Posterior cingulate gyrus (tissue), 11 donors: ENCODE measurements at places on chromosomes 16 and 17.

- DNase-seq = no peak
These were observed 1508.2 kb downstream of the CDH11 start for GRCh38 chr16:63613701-63614100.

GRCh38 chr16:85724126-85724879 is 26.6 kb downstream of the C16orf74 start:
- no peak for DNase-seq

DNA sequence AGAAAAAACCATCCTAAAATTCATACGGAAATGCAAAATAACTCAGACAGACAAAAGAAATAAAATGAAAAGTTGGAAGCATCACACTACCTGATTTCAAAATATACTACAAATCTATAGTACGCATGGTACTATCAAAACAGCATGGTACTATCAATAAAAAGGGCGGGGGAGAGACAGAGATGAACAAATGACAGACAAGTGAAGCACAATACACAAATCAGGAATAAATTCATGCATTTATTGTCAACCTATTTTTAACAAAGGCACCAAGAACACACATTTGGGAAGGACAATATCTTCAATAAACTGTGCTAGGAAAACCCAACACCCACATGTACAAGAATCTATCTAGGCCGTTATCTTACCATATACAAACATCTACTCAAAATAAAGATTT is 207.4 kb upstream of the WSB1 start:
- no peak for DNase-seq

DNA sequence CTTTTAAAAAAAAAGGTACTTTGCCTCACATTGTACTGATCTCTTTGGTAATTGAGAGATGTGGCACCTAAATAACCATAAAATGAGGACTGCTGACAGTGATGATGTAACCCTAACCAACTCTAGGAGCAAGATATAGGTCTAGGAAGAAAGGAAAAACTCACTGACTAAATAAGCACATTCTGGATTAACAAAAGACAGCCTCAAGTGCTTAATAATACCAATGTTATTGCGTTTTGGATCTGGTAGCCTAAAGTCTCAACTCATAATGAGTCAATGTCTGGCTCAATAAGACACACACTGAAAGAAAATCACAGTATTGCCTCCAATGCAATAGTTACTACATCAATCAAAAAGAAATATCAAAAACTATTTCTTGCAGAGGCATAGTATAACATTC is 3.0 kb downstream of the ERN1 start:
- no peak for DNase-seq

DNA sequence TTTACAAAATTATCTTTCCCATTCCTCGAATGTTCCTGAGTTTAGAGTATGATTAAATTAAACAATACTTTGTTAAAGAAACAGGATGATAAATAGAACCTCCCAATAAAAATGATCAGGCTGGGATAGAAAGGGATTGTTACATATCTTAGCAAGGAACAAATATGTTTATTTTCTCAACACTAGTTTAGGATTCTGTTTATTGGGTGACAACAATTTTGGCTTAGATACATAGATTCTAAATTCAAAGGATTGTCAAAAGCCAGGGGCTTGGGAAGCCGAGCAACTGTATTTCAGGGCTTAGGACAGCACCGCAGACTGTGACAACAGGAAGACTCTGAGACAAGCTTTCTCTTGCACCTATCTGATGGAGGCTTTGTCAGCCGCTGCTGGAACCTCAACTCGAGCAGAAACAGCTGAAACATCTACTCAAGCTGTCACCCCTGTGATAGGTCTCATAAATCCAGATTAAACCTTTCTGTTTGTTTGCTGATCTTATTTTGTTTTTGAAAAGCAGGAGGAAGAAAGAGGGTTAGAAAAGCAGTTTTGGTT is 562.8 kb upstream of the ZFHX3 start:
- DNase-seq = no peak

DNA sequence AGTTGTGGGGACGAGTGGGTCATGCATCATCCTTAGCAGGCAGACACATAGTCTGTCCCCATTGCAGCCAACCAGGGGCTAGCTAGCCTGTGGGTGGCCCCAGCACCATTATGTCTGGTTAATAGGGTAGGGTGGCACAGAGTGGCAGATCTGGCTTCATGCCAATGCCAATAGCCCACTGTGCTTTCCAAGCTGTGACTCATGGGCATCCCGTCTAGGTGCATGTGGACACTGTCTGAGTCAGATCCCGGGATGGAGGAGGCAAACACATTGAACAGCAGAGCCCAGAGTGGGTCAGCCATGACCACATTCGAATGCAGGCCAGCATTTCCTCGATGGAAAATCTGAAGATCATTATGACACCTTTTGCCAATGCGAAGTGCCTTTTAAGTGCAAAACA is 2.5 kb downstream of the HS3ST2 start:
- no peak for DNase-seq

- no peak for DNase-seq
These were observed 114.5 kb downstream of the COPRS start for GRCh38 chr17:31744511-31744951.

DNA sequence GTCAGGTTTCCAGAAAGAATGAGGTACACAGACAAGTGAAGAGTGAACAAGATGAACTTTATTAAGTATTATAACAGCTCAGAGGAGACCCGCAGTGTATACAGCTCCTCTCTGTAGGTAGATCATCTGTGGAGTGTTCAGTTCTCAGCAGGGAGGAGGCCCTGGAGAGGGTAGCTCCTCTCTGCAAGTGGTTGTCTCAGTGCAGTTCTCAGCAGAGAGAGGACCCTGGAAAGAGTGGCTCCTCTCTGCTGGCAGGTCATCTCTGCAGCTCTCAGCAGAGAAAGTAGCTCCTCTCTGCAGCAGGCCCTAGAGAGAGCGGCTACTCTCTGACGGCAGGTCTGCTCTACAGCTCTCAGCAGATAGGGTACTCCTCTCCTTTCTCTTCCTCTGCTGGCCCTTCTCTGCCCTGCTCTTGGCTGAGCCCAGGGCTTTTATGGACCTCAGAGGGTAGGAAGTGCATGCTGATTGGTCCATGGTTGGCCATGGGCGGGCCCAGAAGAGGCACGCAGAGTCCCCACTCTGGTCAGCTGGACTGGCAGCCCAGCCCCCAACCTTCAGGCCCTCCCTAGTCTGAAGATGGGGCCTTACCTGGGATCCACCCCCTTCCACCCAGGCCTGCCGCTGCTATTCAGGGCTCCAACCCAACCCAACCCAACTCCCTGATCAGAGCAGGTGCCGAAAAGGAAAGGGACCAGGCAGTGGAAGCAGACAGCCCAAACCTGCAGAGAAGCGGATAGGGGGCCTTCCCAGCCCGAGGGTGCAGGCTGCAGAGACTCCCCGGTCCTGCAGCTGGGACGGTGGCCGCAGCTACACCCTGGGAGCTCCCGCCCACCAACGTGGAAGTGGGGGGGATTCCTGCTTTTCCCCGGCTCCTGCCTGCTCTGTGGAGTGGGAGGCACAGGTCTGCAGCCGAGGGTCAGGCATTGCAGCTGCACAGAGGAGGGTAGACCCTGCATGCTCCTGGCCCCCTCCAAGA is 18.5 kb upstream of the DNAJA2 start:
- DNase-seq = no peak

DNA sequence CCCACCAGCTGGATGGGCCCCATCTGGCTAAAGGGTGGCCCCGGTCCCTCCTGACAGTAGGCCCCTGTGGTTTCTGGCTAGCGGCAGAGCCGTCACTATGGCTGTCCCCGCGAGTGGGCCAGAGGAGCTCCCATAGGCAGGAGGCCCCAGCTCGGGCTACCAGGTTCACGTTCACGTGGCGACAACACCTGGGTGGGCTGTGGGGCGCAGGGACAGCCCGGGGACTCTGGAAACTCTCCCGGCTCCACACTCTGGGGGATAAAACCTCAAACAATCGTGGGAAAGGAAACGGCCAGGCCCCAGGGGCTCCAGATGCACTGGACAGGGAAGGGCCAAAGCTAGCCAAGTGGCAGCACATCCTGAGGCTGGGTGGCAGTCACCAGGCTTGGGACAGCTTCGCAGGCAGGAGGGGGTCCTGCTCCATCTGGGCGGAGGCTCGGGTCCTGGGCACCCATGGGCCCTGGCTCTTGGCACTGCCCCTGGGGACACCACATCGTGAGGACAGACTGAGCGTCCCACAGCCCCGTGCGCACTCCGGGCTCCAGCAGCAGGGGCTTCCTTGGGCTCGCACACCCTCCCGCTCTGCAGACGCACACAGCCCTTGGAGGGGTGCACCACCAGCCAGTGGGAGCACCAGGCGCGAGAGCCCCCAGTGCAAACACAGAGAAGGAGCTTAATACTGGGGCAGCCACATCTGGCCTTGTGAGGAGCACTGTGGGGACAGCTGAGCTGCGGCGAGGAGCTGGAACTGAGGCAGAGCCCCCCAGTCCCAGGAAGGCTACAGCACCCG is 4.4 kb downstream of the RNF166 start:
- DNase-seq = no peak

- DNase-seq = no peak
These were observed 3.8 kb downstream of the NLRC5 start for GRCh38 chr16:56993204-56993603.

- DNase-seq = no peak
These were observed 67.9 kb downstream of the ZZEF1 start for GRCh38 chr17:4074831-4075495.

GRCh38 chr16:14061732-14062259 is 9.3 kb upstream of the MRTFB start:
- DNase-seq = no peak

DNA sequence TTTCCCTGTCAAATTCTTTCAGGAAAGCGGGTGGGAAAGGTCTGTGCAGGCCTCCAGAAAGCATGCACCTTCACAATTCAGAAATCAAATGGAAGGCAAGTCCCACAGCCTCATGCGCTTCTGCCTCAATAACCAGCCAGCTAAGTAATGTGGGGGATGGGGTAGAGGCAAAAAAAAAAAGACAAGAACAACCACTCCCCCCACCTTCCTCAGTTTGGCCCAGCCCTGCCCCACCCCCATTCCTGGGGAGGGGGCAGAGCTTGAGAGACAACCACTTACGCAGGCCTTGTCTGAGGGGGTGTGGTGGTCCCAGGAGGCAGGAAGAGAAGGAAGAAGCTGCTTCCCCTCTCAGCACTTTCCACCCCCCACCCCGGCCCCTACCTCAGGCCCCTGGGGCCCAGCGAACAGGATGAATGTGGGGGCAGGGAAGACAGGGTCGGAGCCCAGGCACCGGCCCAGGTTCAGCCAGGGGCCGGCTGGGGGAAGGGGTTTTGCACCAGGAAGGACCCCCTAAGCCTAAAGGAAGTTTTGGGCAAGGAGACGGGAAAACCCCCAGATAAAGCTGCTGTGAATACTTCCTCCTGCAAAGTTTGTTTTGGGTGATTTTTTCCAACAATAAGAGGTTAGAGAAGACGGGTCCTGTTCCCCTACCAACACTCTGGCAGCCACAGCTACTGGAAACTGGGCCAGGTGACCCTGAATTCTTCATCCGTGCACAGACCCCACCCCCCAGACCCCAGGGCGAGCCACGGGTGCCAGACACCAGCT is 1.2 kb downstream of the JUP start:
- no peak for DNase-seq

DNA sequence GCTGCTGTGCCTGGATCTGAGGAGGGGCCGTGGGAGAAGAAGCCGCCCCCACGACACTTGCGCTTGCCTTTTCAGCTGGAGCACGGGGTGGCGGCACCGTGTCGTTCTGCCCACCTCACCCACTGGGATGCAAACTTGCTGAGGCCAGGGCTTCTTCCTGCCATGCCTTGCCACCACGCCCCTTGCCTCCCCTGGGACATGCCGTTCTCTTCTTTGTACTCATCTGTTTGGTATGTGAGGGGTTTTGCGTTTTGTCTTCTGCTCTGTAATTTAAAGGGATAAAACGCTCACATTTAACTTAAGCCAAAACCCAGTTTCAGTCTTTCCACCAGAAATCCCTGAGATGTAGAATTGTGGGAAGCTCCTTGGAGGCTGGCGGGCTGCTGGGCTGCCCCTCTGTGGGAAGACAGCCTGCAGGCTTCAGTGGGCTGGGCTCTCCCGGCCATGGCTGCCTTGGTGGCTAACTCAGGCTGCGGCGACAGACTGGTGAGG is 180.2 kb downstream of the RPTOR start:
- DNase-seq = no peak

DNA sequence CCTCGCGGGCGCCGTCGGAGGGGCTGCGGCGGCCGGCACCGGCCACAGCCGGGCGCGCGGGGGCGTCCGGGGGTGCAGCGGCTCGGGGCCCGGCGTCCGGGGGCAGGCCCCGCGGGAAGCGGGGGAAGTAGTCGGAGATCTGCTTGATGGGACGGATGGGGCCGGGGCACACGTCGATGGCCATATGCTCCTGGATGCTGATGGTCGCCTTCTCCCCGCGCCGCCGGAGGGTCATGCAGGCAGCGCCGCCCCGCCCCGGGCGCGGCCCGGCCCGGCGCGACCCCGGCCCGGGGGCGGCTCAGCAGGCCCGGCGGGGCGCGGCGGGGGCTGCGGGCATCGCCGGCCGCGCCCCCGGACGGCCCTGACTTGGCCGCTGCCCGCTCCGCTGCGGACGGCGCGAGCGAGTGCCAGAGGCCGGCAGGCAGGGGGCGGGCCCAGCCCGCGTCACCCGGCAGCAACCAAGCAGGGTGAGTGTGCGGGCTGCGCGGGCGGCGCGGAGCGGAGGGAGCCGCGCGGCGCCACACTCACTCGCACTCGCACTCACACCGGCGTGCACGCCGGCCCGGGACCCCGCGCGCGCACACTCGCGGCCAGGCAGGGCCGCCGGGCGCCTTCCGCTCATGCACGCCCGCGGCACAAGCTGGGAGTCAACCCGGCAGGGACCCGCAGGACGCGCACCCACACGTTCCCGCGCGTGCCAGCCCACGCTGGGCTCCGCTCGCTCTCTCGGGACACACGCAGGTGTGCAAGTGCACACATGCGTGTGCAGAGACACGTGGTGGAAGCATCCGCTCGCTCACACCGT is at the start of gene DOC2B:
Gene DOC2B, minus strand, starts transcription at position 406 of the 805 bp plus-strand sequence. Its CDS starts 171 bp downstream, at position 235.
- peak; percentile 34 for DNase-seq

DNA sequence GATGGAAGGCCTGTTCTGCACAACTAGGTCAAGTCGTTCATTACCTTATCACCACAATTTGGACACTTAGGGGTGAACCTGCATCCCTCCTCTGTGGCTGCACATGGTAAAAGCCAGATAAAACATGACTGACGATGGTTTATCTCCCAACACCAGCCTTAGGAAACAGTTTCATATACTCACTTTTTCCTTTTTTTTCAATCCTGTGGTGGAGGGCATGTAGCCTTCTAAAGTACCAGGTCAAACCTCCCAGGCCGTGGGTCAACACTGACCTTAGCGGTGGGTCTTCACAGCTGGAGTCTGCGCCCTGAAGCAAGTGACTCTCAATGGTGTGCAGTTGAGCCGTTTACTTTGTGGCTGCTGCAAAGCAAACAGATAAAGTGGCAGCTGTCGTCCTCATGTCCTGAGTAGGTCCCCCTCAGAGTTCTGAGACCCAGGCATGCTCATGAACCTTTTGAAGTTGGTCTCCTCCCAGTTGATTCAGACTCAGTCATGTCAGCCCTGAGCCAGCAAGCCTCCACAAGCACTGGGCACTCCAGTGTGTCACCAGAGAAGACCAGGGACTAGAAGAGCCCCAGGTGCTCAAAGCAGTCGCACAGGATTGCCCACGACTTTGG is 5.9 kb downstream of the FAHD1 start:
- DNase-seq = no peak

GRCh38 chr16:31206776-31207175 is 4.2 kb upstream of the PYCARD start:
- no peak for DNase-seq
